ENCODE measurements at places on chromosomes 12 and 14.

DNA sequence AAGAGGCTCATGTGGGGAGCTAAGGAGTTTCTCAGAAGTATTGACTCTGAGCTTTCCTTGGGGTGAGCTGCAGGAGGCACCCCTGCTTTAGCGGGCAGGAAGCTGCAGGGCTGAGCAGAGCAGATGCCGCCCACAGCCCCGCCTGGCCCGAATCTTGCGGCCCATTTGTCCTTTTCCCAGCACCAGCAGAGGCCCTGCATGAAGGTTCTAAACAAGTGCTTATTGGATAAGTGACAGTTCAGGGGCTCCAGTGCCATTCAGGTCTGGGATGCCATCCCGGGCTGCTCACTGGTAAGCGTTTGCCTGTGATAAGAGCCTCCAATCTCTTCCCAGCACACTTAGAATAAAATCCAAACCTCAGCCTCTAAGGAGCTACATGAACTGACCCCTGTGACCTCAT is 11.4 kb downstream of the RILPL1 start:
- H3K27me3 ChIP-seq, result no peaks in the 10 kb centered on the region
- H3K27ac ChIP-seq, result no peak overlapping the region

- H3K36me3 ChIP-seq, result no peaks in the 10 kb centered on the region
- no peak overlapping the region for H3K4me3 ChIP-seq
- no peak overlapping the region for H3K27ac ChIP-seq
- H3K4me1 ChIP-seq, result no peaks in the 10 kb centered on the region
- no peaks in the 10 kb centered on the region for H3K27me3 ChIP-seq
Observed at GRCh38 chr14:30214461-30215090, 286.9 kb upstream of the PRKD1 start.

DNA sequence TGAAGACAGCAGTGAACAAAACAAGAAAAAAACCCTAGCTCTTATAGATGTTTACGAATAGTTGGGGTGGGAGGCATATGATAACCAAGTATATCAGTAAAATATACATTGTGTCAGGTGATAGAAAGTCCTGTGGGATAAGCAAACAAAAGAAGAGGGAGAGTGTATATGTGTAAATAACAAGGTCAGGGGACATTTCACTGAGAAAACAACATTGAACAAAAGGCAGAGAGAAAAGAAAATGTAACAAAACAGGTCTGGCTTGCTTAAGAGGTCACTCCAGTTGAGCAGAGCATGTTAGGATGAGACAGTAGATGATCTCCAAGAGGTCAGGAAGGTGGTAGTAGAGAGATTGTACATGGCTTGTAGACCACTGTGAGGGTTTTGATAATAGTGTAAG is 304.1 kb downstream of the ACSS3 start:
- no peak for DNase-seq
- no peaks in the 10 kb centered on the region for H3K4me1 ChIP-seq
- no peak overlapping the region for H3K4me3 ChIP-seq
- no peak overlapping the region for H3K27ac ChIP-seq

DNA sequence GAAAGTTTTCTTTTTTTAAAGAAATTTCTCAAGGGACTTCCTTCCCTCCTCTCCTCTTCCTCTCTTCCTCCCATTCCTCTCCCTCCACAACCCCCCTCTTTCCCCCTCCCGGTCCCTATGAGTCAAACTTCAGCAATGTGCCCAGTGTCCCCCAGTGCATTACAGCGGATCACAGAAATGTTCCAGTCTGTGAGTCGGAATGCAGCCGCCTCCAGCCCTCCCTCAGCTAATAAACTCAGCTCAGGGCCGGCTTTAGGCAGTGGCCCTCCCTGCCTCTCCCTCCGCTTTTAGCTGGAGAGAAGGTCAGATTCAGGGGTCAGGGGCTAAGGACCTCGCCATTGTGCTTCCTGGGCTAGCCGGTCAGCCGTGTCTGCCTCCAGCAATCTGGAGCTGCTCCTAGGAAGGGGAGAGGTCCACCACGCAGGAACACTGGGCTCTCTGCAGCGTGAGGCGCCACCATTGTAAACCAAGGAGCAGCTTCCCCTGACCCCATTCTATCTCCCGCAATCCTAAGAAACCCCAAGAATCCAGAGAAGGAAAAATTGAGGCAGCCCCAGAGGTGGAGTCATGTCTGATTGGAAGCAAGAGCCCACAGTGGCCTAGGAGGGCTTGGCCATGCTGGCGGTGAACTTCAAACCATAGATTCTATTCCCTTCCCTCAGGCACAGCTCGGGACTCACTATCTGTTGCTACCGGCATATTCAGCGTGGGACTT is 1.1 kb upstream of the HDAC7 start:
- peak overlapping the region; percentile 54 for H3K27ac ChIP-seq
- no peak overlapping the region for H3K4me3 ChIP-seq
- no peaks in the 10 kb centered on the region for H3K36me3 ChIP-seq
- no peak for DNase-seq

DNA sequence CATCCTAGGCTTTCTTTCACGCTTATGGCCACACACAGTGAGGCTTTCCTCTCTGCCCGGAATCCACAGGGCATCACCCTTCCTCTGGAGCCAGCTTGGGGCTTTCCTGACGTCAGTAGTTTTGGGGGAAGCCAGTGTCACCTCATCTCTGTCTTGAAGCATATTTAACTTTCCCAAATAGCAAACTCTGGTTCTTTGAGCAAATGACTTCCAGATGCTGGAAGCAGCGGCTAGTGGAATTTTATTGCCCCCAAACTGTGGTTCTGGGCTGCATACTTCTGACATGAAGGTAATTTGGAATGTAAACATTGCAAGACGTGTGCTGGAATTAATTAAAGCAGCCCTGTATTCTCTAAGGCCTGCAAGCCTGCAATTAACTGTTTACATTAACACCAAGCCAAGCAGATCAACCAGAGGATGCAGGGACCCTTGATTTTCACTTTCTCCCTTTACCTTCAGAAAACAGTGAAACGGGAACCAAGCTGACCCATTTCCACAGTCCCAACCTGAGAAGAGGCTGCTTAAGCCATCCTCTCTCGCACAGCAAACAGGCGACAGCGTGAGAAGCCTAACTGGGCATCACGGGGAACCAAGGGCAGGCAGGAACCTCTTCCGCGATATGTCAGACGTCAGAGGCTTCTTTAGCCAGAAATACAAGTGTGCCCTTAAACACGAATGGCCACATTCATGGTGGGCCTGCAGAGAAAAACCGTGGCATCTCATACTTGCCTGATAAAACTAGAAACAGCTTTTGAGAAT is 258.4 kb downstream of the CACNA1C start:
- no peak overlapping the region for H3K4me3 ChIP-seq
- H3K4me1 ChIP-seq, result peaks cover 3% of the 10 kb centered on the region
- H3K36me3 ChIP-seq, result no peaks in the 10 kb centered on the region
- H3K27ac ChIP-seq, result no peak overlapping the region

DNA sequence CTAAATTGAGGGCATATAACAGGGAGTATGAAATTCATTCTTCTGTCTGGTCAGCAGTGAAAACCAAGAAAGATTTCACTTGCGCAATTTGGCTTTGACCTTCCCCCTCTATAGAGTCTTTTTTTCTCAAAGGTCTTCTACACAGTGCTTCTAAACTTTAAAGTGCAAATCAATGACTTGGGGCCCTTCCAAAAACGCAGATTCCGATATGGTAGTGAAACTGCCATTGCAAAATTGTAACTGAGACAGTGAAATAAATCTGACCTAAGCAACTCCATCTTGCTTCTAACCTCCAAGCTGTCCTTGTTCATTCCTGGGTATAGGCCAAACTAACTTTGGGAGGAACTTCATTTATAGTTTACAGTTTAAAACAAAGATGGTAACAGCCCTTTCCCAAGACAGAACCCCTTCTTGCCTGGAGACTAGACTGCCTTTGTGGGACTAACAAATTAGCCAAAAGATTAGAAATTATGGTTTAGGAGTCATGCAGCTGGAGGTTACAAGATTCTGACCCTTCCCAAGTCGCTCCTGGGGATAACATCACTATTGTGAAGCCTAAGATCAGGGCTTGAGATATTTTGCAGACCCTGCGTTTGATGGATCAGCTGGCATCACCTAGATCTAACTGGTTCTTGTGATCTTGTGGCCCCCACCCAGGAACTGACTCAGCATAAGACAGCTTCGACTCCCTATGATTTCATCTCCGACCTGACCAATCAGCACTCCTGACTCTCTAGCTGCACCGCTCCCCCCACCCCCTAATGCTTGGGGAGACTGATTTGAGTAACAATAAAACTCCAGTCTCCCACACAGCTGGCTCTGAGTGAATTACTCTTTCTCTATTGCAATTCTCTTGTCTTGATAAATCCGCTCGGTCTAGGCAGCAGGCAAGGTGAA is 5.0 kb downstream of the SLC25A21 start:
- no peak overlapping the region for H3K27ac ChIP-seq
- no peaks in the 10 kb centered on the region for H3K27me3 ChIP-seq
- H3K36me3 ChIP-seq, result no peaks in the 10 kb centered on the region
- H3K4me3 ChIP-seq, result no peak overlapping the region

GRCh38 chr14:82805892-82806825 is 1272.5 kb upstream of the SEL1L start:
- DNase-seq, result peak; percentile 4
- H3K27me3 ChIP-seq, result peaks cover 8% of the 10 kb centered on the region
- no peak overlapping the region for H3K4me3 ChIP-seq
- no peak overlapping the region for H3K27ac ChIP-seq

- H3K36me3 ChIP-seq, result no peaks in the 10 kb centered on the region
- no peak for DNase-seq
- H3K4me1 ChIP-seq, result no peaks in the 10 kb centered on the region
- H3K4me3 ChIP-seq, result no peak overlapping the region
- H3K27me3 ChIP-seq, result no peaks in the 10 kb centered on the region
Observed at GRCh38 chr12:42174978-42175377, 30.3 kb upstream of the GXYLT1 start.

- no peak overlapping the region for H3K27ac ChIP-seq
- H3K36me3 ChIP-seq, result no peaks in the 10 kb centered on the region
- DNase-seq, result no peak
- no peak overlapping the region for H3K4me3 ChIP-seq
- no peaks in the 10 kb centered on the region for H3K27me3 ChIP-seq
Observed at GRCh38 chr12:64258576-64258975, 36.5 kb upstream of the KICS2 start.

DNA sequence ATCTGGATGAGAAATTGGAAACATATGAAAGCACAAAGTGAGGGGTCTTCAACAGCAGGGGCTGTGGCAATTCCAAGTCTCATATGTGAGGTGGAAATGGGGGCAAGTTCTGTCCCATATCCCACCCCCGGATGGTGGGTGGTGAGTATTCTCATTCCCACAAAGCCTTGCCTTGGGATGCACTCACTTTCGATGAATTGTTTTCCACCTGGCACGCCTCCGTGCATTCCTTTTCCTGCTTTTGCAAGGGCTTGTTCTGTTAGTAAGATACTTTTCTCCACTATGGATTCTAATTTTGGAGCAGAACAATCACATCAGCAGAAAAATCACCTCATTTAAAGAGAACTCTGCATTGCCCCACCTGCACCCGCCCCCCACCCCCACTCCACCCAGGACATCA is 3.1 kb downstream of the LACRT start:
- no peak overlapping the region for H3K4me3 ChIP-seq
- no peak for DNase-seq
- no peaks in the 10 kb centered on the region for H3K36me3 ChIP-seq
- no peaks in the 10 kb centered on the region for H3K4me1 ChIP-seq
- no peak overlapping the region for H3K27ac ChIP-seq

DNA sequence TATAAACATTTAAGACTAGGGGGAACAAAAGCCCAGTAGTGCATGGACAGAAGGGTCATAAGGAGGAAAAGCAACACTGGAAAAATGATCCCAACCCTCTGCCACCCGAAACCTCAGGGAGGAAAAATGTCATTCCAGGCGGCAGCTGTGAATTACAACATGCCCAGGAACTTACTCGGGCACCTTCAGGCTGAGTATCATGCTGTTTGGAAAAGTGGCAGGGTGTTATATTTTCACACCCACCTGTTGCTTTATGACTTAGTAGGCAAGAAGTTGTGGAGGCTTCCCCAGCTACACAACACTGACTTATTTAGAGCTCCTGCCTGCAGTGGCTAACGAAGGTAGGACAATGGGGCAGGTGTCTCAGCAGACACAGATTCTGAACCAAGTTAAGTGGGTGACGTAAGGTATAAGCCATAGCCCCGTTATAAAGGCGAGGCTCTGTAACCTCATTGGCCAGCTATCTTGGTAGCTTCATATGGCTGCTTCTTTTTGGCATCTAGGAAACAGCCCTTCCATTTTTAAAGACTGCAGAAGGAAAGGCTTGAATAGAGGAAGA is 96.1 kb upstream of the IFNG-AS1 start:
- H3K27me3 ChIP-seq, result no peaks in the 10 kb centered on the region
- no peak overlapping the region for H3K27ac ChIP-seq
- DNase-seq, result no peak
- no peak overlapping the region for H3K4me3 ChIP-seq
- H3K36me3 ChIP-seq, result no peaks in the 10 kb centered on the region
- H3K4me1 ChIP-seq, result no peaks in the 10 kb centered on the region

GRCh38 chr12:59119676-59120075 is 199.4 kb upstream of the LRIG3 start:
- no peaks in the 10 kb centered on the region for H3K4me1 ChIP-seq
- DNase-seq, result no peak
- H3K36me3 ChIP-seq, result no peaks in the 10 kb centered on the region

- no peak for DNase-seq
- no peak overlapping the region for H3K4me3 ChIP-seq
- no peaks in the 10 kb centered on the region for H3K27me3 ChIP-seq
- H3K4me1 ChIP-seq, result no peaks in the 10 kb centered on the region
- no peaks in the 10 kb centered on the region for H3K36me3 ChIP-seq
- H3K27ac ChIP-seq, result no peak overlapping the region
Observed at GRCh38 chr14:20002319-20002718, 356 bp downstream of the OR4Q2 start.

GRCh38 chr14:94009767-94010166 is 12.7 kb downstream of the CCDC197 start:
- no peak overlapping the region for H3K4me3 ChIP-seq
- DNase-seq, result no peak
- H3K36me3 ChIP-seq, result no peaks in the 10 kb centered on the region
- no peaks in the 10 kb centered on the region for H3K27me3 ChIP-seq

DNA sequence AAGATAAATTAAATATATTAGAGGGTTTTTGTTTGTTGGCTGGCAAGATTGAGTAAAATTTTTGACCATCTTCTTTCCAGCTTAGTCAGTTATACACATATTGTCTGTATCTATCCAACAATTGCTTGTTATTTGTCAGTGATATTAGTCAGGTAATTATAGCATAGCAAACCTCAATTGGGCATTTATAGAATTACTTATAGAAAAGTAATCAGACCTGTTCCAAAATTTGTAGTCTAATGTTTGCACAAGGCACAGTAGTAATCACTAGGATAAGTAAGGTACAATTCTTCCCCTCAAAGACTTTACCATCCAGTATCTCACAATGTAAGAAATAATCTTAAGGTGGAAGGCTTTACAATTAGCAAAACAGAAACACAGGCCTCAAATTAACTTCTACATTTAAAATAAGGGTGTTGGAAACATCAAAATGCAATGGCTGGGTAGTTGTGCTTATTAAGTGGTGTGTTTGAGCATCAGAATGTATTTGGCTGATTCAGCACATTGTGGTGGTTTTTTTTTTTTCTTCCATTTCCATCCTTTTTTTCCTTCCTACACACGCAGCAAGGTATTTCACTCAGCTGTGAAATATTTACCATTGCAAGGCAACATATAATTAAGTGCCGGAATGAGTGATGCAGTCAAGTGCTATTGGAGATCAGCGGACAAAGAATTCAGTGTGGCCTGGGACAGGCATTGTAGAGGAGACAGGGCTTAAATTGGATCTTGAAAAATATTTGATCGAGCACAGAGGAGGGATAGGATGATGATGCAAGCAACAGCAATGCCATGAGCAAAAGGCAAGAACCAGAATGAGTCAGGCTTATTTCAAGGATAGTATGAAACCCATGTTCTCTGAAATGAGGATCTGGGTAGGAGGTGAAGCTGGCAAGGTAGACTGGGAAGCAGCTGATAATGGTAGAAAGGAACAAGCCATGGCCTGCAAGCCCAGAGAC is 178.2 kb downstream of the AKAP6 start:
- no peaks in the 10 kb centered on the region for H3K36me3 ChIP-seq
- H3K27me3 ChIP-seq, result no peaks in the 10 kb centered on the region
- no peak overlapping the region for H3K4me3 ChIP-seq
